ENCODE measurements at places on chromosomes 12 and 14.
A peak's percentile ranks its signal among the peaks of the same experiment; 100 is the strongest.

GRCh38 chr14:86646696-86647690 lies 1117.0 kb downstream of the FLRT2 start:
- DNase-seq, result no peak

- DNase-seq, result no peak
These were observed 28.2 kb downstream of the PALS1 start for GRCh38 chr14:67269298-67270060.

DNA sequence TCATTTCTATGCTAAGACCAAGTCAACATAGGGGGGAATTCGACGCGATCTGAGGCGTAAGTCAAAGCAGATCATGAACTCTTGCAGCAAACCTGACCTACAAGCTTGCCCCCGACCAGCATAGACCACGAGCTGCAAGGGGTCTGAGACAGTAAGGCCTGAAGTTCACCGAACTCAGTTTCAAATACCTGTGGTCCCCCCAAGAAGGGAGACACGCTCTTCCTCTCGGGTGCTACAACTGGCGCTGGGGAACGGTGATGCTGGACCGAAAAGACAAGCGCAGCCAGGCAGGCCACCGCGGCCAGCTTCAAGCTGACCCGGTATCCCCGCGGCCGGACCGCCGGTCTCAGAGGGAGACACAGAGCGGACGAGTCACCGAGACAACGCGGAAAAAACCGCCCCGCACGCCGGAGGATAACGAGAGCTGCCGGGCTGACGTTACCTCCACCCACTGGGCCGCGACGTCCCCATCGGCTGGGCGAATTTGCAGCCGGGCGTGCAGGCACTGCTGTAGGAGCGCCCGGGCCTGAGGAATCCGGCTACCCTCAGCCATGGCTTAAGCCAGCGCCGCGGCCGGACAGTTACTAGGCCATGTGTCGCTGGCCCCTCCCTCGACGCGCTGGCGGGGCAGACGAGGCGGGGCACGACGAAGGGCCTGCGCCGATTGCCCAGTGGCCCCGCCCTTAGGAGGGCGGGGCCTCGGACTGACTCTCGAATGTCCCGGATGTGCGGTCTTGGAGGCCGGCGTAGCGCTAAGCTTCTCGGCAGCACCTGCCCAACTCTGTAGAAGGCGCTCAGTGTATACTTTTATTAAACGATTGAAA lies at the start of gene DTD2:
DTD2 (minus strand) TSS at position 666 of the 824 bp plus-strand sequence; CDS start at position 553, 113 bp downstream.
- peak; percentile 92 for DNase-seq

DNA sequence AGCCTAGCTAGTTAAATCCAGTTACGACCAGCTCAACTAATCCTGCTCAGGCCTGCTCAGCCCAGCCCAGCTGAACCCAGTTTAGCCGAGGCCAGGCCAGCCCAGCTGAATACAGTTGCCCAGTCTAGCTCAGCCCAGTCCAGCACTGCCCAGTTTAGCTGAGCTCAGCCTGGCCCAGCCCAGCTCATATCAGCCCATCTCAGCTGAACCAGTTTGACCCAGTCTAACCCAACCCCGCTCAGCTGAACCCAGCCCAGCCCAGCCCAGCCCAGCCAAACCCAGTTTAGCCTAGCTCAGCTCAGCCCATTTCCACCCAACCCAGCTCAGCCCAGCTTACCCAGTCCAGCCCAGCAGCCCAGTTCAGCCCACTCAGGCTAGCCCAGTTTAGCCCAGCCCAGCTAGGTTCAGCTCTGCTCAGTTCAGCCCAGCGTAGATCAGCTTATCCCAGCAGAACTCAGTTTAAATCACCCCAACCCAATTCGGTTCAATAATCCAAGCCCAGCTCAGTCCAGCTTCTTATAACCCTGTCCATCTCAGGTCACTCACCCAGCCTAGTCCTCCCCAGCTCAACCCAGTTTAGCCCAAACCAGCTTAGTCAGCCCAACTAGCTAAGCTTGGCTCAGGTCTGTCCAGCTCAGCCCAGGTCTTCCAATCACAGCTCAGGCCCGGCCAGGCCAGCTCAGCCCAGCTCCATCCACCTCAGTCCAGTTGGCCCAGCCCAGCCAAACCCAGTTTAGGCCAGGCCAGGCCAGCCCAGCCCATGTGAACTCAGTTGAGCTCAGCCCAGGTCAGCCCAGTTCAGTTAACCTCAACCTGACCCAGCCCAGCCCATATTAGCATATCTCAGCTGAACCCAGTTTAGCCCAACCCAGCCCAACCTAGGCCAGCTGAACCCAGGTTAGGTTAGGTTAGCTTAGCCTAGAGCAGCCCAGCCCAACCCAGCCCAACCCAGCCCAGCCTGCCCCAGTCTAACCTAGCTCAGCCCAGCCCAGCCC lies 76.7 kb downstream of the TMEM121 start:
- no peak for DNase-seq

- DNase-seq, result no peak
These were observed 276 bp upstream of the BMAL2 start for GRCh38 chr12:27332407-27332713.

- DNase-seq, result no peak
These were observed 220.0 kb upstream of the EGLN3 start for GRCh38 chr14:34170882-34171281.

DNA sequence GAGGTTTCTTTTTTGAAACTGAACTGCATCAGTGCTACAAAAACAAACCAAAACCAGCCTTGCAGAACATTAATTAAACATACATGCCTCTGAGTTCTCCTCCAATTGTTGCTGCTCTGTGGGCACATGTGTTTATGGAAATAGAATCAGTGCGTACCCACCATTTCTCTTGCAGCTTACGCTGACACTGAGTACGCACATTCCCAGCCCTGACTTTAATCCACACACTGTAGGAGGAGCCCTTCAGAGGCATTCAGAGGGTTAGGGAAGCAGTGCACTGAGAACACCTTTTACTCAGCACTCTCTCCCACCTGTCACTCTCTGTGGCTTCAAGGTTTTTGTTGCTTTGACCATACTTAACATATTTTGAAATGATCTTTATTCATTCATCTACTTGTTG lies 250.5 kb upstream of the PWP1 start:
- DNase-seq, result no peak

DNA sequence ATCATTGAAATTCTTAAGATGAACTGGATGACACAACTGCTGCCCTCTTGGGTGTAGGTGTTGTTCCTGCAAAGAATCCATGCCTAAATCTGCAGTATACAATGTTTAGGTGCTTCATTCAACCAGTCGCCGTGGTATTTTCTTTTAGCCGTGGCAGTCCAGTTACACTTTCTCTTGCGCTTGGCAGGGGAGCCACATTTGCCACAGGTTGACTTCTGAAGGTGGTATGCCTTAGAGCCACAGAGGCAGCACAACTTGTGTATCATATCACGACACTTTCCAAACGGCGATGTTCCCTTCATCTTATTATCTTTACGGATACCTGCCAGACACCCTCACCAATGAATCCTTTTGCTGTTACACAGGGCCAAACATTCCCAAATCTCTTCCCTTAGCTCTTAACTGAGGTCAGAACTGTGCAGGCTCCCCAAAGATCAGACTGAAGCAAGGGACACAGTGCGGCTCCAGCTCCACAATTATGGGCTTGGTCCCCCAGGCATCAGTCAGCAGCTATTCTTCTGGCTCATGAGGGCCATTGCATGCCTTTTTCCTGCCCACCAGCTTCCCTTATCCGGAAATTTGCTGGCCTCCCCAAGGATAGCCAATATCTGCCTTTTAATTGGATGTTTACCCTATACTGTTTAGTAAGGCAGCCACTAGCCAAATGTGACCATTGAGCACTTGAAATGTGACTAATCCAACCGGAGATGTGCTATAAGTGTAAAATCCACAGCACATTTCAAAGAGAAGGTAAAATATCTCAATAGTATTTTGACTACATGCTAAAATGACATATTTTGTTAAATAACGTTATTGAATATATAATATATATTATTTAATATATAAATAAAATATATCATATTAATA lies 50.7 kb downstream of the SENP1 start:
- no peak for DNase-seq
